ENCODE measurements at places on chromosomes 1 and 21.

GRCh38 chr1:54282101-54282847, 82.3 kb downstream of the MRPL37 start:
- DNase-seq: no peak

- no peak for DNase-seq
Observed at GRCh38 chr1:115280064-115280463, 58.0 kb downstream of the NGF start.

DNA sequence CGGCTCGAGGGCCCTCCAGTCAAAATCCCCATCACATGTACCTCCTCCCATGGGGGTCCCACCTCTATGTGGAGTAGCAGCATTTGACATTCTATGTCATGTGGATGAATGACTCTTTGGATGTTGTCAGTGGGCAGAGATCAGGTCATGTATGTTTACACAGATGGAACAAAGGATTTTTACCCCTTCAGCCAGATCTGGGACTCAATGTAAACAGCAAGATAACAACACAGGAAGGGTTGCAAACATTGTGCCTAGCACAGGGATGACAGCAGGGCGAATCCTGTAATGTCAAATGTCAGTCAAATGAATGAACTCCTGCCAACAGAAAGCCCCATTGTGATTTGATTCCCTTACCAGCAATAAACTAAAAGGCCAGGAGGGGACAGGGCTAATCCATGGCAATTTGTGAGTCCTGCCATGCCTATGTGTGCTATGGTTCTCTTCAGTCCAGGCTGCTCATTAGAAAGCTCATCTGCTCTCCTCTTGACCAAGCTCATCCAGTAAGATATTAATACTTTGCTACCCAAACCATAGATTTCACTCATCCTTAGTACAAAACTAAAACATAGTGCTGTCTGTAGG, 60.3 kb downstream of the PGBD5 start:
- no peak for DNase-seq

DNA sequence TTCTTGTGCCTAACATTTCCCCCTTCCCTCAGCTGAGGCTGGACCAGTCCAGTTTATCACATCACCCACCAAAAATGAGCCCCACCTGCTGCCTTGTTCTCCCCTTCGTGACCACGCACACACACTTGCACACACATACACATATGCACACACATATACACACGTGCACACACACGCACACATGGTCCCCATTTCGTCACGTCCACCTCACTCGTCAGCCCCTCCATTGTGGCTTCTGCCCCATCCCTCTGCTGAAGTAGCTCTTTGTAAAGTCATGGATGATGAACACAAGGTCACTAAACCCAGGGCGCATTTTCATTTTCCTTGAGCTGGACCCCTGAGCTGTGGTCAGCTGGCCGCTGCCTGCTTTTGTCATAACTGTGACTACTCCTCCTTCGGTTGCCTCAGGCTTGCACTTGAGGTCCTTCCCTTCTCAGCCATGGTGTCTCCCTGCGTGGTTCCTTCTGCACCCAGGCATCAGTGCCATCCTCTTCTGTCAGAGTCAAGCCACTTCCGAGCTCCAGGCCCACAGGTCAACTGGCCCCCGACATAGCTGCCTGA, 93.8 kb downstream of the SYT2 start:
- DNase-seq: no peak

DNA sequence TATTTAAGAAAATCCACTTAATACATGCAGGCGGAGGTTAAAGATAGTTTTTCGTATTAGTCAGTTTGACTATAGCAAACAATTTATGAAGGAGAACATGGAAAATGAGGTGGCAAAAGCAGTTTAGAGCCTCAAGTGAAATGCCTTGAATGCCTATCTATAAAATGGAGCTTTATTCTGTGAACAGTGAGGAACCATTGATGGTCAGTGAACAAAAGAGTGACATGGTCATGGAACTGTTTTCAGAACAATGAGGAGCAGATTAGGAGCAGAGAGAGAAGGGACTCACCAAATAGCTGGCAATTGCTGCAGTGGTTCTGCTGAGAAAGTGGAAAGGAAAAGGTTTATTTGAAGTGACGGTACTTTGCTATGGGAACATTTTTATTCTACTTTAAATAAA, 299.8 kb downstream of the DUSP10 start:
- DNase-seq: no peak

DNA sequence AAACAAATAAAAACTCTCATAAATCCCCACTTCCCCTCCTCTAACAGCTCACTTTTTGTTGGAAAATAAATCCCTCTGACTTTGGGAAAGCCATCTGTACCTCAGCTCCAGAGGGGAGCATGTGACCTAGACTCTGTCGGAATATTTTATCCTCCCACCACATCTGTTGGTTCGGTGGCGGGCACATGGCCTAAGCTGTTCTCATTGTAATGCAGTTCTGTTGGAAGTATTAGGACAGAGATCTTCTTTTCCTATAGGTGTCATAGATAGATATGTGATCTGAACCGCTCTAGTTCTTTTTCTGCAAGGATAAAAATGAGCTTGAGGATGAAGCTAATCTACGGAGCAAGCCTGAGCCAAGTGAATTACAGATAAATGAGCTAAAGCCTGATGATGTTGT, 50.5 kb upstream of the EPS8L3 start:
- no peak for DNase-seq

- DNase-seq: no peak
Observed at GRCh38 chr1:64539289-64539688, 69.4 kb downstream of the CACHD1 start.

- DNase-seq: no peak
Observed at GRCh38 chr1:170807432-170807831, 127.9 kb upstream of the MROH9 start.

GRCh38 chr1:50279622-50280330, 143.5 kb downstream of the DMRTA2 start:
- DNase-seq: peak; percentile 51

DNA sequence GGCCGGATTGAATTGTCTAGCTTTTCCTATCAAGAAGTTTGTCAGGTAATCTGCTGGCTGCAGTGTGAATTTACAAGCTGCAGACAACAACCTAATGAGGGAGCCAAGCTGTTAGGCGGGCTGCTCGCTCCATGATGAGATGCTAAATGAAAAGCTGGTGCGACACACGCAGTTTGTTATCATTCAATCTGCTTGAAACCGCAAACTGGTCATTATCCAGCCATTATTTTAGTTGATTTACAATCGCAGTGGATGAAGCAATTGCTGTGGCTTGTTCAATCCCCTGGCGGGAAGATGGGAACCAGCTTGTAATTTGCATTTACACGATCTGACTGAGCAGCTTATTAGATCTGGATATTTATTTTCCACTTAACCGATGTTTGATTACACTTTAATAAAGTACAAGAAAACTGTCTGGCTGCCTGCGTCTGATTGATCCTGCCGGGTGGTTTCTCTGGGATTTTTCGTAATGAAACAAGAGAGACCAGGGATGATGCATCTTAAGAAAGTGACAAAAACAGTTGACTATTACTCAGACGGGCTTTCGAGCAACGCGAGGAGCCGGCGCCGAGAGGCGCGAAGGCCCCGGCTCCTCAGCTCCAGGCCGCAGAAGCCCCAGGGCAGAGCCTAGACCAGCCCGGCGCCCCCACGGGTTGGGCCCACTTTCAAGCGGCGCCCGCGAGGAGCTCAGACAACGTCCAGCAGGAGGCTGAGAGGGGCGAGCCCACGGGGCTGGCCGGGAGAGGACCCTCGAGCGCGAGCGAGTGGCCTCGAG, 118.0 kb upstream of the BARHL2 start:
- peak; percentile 45 for DNase-seq

DNA sequence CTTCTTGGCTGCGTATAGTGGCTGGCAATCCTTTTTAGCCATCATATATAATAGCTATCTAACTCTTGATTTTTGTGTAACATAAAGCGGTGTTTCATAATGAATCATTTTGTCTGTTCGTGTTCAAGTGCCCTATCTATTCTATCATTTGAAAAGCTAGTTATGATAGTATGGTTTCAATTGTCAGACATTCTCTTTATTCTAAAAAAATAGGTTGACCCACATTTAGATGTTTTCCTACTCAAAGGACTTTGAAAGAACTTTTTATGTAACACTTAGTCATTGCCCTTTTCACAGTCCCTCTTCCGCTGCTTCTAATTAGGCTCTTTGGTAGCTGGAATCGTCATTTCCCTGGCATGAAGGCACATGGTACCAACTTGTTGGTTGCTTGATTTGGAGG, 272.2 kb upstream of the B3GALT2 start:
- no peak for DNase-seq

- DNase-seq: no peak
Observed at GRCh38 chr1:35560256-35561225, 2.9 kb downstream of the NCDN start.

- no peak for DNase-seq
Observed at GRCh38 chr1:246447501-246447900, 59.6 kb downstream of the SMYD3 start.

GRCh38 chr1:232901255-232901654, 49.2 kb upstream of the NTPCR start:
- DNase-seq: no peak

GRCh38 chr1:53331446-53332185, 3.7 kb upstream of the LRP8 start:
- no peak for DNase-seq

DNA sequence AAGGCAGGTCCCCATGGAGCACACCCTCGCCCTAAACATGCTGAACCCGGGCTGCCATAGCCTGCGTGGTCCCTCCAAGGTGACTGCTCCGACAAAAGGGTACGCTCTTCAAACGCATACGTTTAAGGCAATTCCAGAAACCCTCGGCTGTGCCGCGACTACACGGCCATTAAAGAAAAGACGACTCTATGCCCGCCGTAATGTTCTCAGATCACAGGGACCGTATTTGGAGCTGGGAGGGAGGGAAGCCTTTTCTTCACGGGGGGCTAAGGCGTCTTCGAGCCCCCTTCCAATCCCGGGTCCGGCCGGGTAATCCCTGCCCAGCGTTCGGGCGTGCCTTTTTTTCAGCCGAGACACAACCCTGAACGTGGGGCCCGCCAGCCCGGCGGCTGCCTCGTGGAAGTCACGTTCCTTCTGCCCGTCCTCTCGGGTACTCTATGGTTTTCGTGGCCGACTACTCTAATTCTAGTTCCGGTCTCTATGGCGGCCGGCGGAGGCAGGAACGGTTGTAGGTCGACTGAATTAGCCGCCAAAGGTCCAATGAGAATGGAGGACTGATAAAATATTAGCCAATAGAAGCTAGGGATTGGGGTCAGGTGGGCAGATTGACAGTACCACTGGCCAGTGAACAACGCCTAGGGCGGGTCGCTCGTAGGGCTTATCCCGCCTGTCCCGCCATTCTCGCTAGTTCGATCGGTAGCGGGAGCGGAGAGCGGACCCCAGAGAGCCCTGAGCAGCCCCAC, at the start of gene YBX1:
Gene YBX1 (plus strand): TSS at position 678 of the 743 bp plus-strand sequence. CDS start 148 bp downstream, outside the sequence.
- peak; percentile 98 for DNase-seq

DNA sequence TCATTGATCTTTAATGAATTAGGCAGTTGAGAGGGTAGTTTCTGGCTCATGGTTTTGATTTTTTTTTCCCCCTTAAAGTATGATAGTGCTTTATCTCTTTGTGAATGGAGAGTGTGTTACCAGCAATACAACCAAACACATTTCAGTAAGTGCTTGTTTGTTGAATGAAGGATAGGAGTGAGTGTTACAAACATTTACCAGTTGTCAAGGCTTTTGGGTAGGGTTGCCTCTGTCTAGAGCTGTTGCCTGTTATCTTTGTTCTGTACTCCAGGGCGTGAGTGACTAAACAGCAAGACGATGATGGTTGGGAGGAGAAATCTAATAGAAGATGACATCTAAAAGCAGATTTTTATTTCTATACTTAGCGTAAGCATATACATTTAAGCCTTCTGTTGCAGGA, 21.5 kb downstream of the MAP3K7CL start:
- no peak for DNase-seq

DNA sequence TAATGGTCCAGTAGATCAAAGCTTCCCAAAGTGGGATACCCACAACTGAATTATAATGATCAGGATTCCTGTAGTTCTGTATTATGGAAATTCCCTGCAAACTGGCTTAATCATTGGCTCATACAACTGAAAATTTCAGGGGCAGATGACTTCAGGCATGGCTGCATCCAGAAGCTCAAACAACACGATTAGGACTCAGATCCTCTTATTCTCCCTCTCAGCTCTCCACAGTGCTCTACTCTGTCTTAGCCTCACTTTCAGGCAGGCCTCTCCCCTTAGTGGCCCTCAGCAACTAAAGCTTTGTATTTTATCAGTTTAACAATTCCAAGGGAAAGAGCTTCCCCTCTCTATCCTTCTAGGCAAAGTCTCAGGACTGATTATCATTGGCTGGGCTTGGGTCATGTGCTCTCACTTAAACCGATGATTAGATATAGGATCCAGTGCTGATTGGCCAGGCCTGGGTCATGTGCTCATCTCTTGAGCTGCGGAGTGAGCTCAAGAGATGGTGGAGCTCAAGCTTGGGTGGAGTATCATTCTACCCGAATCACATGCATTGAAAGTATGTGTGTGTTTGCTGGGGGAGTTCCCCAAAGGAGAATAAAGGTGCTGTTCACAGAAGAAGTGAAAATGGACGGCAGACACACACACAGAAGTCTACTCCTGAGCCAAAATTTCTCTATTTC, 57.9 kb upstream of the RUNX3 start:
- DNase-seq: no peak

- peak; percentile 71 for DNase-seq
Observed at GRCh38 chr1:108692724-108693655, 880 bp downstream of the PRPF38B start.

DNA sequence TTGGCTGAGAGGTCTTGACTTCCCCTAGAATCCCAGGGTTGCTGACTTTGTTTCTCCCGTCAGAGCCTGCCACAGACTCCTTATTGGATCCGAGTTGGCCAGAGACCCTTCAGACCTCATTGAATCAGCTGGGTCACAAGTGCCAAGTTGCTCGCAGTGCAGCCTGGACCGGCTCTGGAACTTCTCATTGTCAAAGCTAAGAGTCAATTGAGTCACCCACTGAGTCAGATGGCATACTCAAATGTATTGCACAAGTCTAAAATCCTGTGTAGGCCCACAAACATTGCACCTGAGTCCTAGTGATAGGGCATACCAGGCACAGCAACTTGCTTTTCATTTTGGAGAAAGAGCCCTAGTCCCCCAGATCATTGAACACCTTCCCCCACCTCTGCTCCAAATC, 20.4 kb upstream of the SCAF4 start:
- peak; percentile 36 for DNase-seq

DNA sequence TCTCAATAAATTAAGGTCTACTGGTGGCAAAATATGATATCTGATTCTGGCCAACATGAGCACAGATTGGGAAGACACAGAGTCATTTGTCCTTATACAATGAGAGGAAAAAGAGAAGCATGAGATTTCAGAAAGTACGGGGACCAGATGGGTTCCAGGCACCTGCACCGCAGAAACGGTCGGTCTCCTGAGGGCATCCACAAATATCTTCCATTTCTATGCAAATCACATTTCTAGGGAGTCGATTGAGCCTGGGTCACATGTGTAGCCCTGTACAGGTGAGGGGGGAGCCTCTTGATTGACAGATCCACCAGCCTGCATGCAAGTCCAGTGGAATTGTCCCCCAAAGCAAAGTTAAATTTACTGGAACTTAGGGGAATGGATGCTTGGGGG, 415.6 kb downstream of the NPHP4 start:
- no peak for DNase-seq

- peak; percentile 22 for DNase-seq
Observed at GRCh38 chr1:214603819-214604252, 841 bp downstream of the CENPF start.
